ENCODE measurements at places on chromosomes 16 and 17.

- no peak for DNase-seq
These were observed 15.8 kb downstream of the COPRS start for GRCh38 chr17:31843070-31843745.

DNA sequence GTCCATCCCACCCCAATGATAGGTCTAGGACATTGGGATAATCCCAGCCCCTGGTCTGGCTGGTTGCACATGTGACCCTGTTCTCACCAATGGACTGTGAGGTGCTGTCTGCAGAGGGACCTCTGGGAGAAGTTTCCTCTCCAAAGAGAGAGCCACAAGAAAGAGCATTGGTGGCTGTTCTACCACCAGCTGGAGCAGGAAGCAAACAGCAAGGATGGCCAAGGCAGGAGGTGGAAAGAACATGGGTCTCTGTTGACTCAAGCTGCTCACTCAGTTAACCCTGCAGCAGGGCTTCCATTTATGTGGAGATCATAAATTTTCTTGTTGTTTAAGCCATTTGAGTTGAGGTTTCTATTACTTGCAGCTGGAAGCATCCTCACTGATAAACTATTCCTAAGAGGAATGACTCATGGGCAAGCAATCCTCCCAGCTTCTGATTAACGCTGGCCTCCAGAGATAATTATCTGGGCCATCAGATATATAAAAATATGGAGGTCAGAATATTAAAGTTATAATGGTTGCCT, 52.6 kb downstream of the CYB5B start:
- no peak for DNase-seq

- DNase-seq, result no peak
These were observed 152.2 kb downstream of the SNX11 start for GRCh38 chr17:48259694-48260291.

DNA sequence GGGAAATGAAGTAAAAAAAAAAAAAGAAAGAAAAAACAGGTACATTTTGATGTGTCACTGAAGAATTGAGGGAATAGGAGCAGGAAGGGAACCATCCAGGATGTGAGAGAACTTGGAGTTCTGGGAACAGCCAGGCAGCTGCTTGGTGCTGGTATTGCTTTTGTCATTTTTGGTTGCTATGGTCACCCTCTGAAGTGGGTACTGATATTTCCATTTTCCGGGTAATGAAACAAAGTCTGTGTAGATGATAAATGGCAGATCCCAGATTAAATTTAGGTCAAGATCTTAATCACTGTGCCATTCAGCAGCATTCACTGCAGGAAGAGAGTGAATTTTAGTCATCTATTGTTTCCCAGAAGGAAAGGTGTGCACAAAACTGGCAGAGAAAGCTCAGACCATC, 93.6 kb downstream of the ABCA8 start:
- DNase-seq, result no peak

DNA sequence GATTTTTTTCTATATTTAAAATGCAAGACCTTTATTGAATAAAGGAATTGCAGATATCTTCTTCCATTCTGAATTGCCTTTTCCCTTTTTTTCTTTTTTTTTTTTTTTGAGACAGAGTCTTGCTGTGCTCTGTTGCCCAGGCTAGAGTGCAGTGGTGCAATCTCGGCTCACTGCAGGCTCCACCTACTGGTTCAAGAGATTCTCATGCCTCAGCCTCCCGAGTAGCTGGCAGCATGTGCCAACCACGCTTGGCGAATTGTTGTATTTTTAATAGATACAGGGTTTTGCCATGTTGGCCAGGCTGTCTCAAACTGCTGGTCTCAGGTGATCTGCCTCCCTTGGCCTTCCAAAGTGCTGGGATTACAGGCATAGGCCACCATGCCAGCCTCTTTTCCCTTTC, 151.5 kb downstream of the CEP112 start:
- DNase-seq, result no peak

- DNase-seq, result no peak
These were observed 673.2 kb upstream of the SOX9 start for GRCh38 chr17:71447644-71448043.

DNA sequence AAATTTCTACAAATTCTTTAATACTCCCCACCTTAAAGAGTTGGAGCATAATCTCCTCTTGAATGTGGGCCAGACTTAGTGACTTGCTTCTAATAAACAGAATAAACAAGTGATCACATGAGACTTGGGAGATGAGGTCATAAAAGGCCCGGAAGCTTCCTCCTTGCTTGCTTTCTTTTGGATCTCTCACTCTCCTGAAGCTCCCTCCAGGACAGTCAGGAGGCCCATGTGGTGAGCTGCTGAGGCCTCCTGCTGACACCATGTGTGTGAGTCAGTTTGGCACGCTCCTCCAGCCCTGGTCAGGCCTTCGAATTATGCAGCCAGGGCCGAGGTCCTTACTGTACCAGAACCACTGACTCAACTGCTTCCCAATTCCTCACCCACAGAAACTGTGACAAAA, 53.2 kb downstream of the NDEL1 start:
- no peak for DNase-seq

DNA sequence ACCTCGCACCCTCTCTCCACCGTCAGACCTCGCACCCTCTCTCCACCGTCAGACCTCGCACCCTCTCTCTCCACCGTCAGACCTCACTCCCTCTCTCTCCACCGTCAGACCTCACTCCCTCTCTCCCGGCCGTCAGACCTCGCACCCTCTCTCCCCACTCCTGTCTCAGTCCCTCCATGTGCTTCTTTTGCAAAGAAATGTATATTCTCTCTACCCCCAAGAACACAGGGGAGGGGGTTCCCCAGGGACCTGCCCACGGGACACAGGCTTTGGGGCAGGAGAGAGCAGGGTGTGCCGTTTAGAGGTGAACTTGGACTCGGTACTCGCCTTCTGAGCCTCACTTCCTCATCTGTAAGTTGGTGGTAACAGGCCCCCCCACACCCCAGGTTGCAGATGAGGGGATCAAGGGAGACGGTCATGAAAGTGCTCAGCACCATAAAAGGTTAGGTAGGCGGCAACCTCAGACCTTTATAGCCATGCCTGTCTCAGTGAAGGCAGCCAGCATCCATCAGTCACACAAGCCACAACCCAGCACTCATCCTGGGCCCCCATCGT, 63.7 kb downstream of the RPH3AL start:
- DNase-seq, result no peak

DNA sequence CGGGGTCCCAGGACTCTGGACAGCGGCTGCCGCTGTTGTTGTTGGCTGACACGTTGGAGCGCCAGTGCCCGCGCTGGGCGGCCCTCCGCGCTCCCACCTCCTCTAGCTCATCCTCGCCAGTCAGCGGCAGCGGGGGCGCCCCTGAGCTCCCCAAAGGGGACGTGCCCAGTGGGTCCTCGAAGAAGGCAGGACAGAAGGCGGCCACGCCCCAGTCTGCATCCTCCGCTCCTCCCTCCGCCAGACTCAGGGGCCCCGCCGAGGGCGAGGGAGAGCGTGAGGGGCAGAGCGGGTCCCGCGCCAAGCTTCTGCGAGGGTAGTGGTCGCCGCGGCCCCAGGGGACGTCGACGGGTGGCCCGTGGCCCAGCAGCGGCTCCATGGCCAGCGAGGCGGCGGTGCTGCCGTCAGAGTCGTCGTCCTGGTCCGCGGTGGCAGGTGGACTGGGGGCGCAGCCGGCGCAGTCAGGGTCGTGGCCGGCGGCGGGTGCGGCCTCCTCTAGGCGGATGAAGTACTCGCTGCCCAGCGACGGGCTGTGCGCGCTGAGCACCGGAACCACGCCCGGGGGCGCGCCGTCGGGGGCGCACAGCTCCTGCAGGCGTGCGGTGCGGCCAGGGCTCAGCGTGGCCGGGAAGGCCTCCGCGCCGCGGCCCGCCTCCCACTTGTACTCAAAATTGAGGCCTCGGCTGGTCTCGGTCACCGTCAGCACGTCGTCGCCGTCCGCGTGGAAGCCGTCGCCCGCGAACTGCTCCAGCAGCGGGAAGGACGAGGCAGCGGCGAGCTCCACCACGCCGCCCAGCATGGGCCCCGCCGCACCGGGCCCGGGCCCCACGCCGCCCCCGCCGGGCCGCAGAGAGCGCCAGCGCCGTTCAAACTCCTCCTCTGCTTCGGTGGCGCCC, 43.2 kb upstream of the PVALEF start:
- no peak for DNase-seq

DNA sequence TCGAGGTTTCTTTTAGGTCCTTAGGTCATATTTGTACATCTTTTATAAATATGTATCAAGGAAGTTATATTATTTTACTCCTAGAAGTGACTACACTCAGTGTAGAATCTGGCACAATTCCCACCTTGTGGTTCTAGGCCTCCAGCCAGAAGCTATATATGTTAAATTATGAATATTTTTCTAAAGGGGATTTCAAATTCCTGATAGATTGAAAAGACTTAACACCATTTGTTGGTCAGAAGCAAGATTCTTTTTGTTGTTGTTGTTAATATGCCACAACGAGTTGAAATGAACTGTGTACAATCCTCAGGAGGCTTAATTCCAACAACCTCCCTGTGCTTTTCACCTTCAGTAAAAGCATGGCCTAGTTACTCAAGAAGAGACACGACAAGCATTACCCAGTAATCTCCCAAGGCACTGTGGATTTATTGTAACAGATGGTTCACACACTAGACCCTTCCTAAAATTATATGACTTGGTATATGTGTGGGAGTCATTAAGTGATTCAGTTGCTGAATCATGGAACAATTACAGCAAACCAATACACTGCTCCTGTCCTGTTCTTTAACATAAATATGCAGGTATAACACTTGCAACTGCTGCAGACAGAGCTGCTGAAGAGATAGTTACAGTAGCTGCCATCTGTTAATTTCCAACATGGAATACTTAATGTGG, 964.4 kb upstream of the GOT2 start:
- no peak for DNase-seq

DNA sequence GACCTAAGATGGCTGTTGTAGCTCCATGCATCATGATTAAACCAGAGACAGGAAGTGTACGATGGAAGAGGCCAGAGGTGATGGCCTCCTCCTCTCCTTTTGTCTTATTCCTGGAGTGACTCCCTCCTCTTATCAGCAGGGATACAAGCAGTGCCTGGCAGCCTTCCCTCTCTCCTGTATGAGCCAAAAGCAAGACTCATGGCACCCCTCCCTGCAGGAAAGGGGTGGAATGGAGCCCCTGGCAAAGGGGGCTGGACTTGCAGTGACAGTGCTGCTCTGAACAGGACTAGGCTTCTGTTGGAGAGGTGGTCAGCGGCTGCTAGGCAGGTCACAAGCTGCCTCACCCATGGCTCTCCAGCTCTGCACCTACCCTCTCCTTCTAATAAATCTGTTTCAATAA, 8.4 kb downstream of the TXNL4B start:
- DNase-seq, result no peak

DNA sequence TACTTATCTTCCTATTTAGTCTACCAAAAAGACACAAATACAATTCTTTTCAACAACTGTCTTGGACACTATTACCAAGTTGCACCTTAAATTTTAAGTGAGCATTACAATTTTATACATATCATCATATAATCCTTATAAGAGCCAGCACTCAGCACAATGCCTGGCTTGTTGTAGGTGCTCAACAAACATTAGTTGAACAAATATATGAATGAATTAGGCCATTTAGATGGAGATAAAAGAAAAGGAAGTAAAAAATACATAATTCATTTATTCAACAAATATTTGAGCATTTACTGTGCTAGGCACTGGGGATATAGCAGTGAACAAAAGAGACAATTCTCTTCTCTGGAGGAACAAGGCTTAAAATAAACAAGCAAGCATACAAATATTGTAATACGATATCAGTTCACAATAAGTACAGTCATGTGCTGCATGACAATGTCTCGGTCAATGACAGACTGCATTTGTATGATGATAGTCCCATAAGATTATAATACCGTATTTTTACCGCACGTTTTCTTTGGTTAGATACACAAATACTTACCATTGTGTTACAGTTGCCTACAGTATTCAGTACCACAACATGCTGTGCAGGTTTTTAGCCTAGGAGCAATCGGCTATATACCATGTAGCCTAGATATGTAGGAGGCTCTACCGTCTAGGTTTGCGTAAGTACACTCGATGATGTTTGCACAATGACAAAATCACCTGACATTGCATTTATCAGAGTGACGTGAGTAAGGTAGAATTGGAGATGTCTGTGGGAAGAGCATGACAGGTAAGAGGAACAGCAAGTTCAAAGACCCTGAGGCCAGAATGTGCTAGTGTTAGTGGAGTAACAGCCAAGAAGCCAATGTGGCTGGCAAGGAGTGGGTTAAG, 86.4 kb upstream of the HS3ST2 start:
- DNase-seq, result no peak

GRCh38 chr16:56272583-56272894, 81.2 kb downstream of the GNAO1 start:
- DNase-seq, result no peak

GRCh38 chr17:79796444-79796762, 474 bp downstream of the CBX8 start:
- no peak for DNase-seq

- no peak for DNase-seq
These were observed 199.8 kb downstream of the CYLD start for GRCh38 chr16:50941681-50942080.

DNA sequence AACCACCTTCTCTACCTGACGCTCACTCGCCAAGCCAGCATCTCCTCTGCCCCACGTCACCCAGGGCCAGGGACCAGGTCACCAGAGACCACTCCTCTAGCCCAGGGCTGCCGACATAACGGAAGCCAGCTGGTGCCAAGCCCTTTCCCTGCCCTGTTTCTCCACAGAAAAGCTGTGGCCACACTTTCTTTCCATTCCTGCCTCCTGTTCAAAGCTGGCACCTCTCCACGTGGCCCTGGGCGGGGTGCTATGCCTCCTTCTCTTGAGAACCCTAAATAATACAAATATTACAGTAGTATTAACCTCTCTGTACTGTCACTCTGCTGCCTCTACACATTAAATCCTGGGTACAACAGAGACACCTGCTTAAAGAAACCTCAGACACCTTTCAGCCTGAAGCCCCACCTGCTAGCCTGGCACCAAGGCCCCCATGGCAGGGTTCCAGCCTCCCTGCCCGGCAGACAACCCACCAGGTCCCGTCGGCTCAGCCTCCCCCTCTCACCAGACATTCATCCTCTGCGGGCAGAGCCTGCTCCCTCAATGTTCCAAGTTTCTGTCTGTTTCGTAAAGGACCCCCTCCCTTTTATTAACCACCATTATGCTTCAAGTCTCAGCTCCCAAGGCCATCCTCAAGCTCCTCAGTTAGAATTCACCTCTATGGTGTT, 62.3 kb downstream of the TIMM22 start:
- DNase-seq, result no peak
